CD4-positive, alpha-beta T cell treated with Interleukin-12 subunit alpha and Interleukin-12 subunit beta, for 1 hour (primary cell): ENCODE measurements at places on chromosomes 2 and 18.
A peak's percentile ranks its signal among the peaks of the same experiment; 100 is the strongest.

GRCh38 chr18:74114116-74114515 lies 33.5 kb downstream of the FBXO15 start:
- no peak for DNase-seq

GRCh38 chr2:231900972-231901371 lies 25.2 kb downstream of the NPPC start:
- no peak for DNase-seq

GRCh38 chr2:164847981-164848741 lies 6.5 kb upstream of the COBLL1 start:
- DNase-seq, result no peak

GRCh38 chr2:23327416-23327815 lies 57.6 kb upstream of the KLHL29 start:
- DNase-seq, result no peak

- no peak for DNase-seq
Measured at GRCh38 chr2:183242937-183243336, 118.7 kb downstream of the NUP35 start.

DNA sequence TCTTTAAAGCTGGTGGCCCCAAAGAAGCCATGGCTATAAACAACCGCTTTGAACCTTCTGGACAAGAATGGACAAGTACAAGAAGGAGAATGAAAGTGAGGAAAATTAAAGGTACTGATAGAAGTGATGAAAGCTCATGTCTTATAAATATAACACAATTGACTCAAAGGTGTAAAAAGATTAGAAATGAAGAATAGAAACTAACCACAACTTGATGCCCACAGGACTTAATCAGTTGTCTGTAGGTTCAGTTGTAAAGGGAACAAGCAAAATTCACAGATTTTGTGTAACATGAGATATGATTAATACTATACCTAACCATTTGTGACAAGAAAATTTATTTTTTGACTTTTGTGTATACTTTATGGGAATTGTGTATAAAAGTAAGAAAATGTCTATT lies 135.7 kb downstream of the NUP35 start:
- no peak for DNase-seq

DNA sequence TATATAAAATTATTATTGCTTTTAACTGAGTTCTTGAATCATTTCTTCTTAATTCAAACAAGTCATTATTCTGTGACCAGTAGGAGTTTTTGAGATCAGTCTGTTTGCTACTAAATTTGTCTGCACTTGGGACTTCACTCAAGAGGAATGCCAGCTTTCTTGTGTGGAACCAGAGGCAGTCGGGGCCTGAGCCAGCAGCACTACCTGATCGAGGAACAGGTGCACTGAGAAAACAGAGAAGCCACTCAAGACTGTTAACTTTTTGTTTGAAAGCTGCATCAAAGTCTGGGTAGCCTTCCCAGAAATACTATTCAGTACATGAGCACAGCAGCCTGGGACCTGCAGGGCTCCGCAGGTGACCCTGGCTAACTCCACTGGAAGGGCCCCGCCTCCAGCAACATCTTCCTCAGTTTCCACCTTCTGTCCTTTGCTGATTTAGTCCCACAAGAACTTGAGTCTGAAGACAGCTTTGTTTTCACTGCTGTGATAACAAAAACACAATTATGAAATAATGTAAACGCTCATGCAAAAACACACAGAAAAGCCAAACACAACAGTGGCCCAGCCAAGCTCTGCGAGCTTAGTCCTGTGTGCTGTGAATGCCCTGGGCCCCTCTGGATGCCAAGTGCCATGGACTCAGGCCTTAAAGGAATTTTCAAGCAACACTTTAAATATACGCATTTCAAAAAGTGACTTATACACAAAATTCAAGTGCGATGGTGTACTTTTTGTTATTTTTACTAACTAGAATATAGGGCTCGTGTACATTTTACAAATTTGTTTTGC lies 62.0 kb downstream of the SH3YL1 start:
- DNase-seq, result no peak

- no peak for DNase-seq
Measured at GRCh38 chr18:33156906-33157470, 283.5 kb downstream of the CCDC178 start.

- no peak for DNase-seq
Measured at GRCh38 chr2:238945433-238946150, 97.7 kb downstream of the TWIST2 start.

GRCh38 chr2:84443477-84443876 lies 15.6 kb downstream of the SUCLG1 start:
- DNase-seq, result no peak

- no peak for DNase-seq
Measured at GRCh38 chr2:185477452-185477851, 261.2 kb upstream of the FSIP2 start.

DNA sequence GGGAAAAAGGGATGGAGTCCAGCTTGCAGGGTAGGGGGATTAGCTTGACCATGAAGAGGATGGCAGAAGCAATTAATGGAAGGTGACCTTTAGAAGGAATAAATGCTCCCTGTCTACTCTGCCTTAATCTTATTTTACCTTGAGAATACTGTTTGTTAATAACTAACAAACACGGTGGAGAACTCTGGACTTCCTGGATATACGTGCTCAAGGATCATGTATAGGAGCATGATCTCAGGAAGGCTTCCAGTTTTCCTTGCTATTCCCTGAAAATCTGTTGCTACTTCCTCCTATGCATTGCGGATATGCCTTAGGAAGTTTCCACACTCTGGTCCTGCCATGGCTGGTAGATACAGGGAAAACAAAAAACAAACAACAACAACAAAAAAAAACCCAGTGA lies 44.8 kb upstream of the BCL11A start:
- no peak for DNase-seq

DNA sequence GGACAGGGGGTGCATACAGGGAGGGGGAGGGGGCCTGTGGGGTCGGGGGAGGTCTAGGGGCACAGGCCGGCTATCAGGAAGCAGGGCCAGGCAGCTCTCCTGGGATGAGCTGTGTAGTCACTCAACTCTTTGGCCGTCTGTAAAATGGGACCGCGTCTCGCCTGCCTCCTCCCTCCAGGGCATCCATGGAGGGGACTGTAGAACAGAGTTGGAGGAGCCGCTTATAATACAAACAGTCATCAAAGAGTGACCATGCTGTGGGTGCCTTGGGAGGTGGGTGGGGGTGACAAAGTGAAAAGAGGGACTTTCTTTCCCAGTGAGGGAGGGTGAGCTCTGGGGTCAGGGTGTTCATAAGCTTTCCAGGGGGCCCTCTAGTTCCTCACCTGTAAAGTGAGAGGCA lies 169.6 kb upstream of the HAAO start:
- no peak for DNase-seq

DNA sequence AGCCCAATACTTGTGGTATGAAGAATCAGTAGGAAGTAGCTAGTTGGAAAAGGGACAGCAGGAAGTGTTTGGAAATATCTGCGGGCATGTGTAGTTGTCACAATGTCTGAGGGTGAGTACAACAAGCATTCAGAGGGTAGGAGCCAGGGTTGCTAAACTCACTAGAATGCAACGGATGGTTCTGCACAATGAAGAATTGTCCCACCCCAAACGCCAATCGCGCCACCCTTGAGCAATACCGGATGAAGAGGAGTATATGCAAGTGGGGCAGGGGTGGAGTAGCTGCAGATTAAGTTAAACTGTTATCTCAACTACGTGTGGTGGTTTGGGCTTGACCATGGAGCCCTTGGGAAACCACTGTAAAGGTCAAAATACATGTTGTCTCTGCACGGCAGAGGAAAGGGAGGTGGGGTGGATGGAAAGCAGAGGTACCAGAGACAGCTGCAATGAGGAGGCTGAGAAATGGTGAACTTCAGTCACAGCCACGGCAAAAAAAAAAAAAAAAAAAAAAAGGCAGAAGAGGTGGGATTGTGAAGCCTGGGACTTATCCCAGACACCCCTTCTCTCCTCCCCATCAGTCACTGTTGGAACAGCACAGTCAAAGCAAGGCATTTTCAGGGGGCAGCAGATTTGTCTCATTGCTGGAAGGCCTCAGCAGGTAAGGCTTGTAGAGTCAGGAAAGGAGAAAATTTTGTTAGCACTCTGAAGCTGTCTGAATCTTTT lies 5.2 kb downstream of the CCL20 start:
- peak; percentile 20 for DNase-seq

- DNase-seq, result no peak
Measured at GRCh38 chr18:4284528-4284927, 170.6 kb downstream of the DLGAP1 start.
